ENCODE measurements at places on chromosomes 11 and 22.

DNA sequence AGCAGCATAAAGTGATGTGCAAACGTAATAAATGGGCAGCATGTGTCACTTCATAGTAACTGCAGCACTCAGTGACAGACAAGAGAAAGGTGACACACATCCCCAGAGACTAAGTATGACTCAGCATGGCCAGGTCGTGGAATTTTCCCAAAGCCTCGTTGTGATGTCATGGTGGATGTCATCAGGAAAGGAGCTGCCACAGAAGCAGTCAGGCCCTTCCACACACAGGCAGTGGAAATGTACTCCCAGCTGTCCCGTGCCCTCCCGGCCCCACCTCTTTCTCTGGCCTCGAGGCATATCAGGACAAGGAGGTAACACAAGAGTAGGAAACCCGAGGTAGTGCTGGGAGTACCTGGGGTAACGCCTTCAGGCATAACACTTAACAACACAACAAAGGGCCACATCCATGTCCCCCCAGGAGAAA, 8.1 kb downstream of the PC start:
- DNase-seq, result peak; percentile 82

DNA sequence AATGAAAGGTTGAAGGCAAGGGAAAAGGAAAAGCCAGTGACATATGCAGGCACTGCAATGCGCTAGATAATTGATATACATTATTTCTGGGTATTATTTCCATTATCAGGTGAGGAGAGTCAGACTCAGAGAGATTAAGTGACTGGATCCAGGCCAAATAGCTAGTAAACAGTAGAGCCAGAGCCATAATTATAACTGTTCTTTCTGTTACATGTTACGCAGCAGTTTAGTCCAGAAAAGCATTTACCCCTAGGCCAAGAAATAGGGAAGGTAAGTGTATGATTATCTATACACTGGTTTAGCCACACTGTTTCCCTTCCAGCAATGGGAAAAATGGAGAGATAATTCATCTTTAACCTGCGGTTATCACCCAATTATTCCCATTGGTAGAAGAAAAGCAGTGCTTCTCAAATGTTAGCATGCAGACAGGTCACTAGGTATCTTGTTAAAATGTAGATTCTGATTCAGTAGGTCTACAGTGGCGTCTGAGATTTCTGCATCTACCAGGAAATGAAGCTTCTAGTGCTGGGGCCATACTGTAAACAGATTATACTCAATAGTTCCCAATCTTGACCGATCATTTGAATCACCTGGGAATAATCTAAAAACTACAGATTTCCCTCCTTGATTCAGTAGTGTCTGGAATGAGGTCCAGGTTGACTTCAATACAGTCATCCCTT, 69.4 kb downstream of the RBFOX2 start:
- no peak for DNase-seq

DNA sequence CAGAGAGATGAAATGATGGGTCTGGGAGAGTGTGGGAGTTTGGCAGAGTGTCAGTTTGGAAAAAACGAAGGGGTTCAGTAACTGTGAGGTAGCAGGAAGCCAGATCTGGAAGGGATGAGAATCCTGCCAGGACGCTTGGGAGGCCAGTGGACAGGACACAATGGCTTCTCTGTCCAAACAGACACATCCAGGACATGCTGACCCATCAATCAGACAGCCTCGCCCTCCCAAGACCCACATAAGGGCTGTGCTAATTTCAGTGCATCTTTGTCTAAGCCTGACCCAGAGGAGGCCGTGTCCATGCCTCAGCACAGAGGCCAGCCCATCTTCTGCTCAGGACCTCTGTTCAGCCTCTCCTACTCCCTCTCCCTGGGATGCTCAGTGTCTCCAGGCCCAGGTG, 576.5 kb upstream of the B3GAT1 start:
- DNase-seq, result no peak

GRCh38 chr11:134015556-134015955, 53.3 kb upstream of the JAM3 start:
- no peak for DNase-seq

DNA sequence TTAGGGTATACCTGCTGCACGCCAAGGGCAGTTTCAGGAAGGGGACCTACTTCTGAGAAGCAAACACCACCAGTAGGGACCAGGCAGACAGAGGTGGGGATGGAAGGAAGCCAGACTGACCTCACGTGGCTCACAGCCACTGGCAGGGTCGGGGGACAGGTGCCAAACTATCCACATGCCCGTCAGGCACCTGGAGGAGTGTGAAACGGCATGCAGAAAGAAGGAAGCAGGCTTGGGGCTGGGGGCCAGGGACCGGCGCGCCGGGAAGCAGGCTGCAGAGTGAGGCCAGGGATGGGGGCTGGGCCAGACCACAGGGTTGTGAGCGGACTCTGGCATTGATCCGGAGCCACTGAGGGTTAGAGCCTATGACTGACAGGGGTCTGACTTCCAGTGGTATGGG, 47.5 kb downstream of the CDKN1C start:
- DNase-seq, result no peak

DNA sequence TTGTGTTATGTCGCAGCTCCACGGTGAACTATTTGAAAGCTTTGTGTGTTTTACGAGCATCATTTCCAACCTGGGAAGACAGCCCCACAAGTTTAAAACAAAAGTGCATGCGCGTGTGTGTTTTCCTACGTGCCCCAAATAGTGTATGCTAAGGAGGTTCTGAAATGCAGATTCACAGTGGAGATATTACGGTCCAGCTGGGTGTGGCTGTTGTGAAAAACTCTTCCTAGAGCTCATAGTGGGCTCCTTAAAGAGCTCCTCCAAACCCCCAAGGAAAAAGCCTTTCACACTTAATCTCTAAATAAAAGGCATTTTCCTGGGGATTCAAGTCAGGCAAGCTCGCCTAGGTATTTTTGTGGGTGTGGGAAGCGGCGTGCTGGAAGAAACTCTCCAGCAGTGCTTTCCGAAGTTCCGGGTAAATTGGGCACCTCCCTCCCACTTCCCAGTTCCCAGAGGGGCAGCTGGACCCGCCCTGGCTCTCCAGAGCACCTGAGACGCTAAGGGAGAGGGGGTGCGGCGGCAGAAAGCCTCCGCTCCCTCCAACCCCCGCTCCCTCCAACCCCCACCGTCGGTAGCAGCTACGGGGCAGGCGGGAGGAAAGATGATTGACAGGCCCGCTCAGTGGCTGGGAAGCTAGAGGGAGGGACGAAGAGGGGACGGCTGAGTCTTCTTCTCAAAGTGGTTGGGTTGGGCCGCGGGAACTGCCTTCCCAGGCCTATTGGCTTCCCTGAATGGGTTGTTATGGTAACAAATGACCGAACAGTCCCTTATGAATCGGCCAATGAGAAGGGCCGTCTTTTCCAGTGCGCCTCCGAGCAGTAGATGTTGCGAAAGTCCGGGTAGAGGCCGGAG, 561 bp upstream of the PCF11 start:
- DNase-seq, result peak; percentile 91

DNA sequence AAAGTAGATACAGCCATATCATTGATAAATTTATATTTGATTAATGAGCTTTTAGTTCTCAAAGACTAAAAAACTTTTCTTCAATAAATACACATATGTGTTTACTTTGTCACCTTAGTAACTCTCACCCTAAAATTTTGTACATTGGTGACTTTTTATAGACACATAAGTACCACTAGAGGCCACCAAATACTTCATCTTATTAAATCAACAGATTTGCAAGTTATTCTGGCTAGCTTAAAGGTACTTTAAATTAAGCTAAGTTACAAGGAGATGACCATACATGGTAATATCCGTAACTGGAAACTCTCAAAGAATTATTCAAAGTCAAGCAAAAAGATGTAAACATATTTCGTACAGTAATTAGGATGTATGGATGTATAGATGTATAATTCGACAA, 112.2 kb downstream of the SBF2 start:
- no peak for DNase-seq

- DNase-seq, result no peak
Observed at GRCh38 chr11:28526406-28526751, 418.2 kb downstream of the METTL15 start.

GRCh38 chr11:267491-267994, 10.7 kb upstream of the NLRP6 start:
- no peak for DNase-seq
